ENCODE measurements at places on chromosomes 5 and 9. TPM values are rescaled to one million over a fixed set of nuclear protein-coding genes. Genes with fewer than 3 reads are reported as not detected.

POLR3G gene
- total RNA-seq = 15.1 TPM

- no peak overlapping the region for H3K4me3 ChIP-seq
- H3K27ac ChIP-seq = no peak overlapping the region
- DNase-seq = no peak
- H3K27me3 ChIP-seq = peaks cover 3% of the 10 kb centered on the region
- no peaks in the 10 kb centered on the region for H3K36me3 ChIP-seq
Measured at GRCh38 chr5:176670449-176670848, 23.2 kb downstream of the TSPAN17 start.

DNA sequence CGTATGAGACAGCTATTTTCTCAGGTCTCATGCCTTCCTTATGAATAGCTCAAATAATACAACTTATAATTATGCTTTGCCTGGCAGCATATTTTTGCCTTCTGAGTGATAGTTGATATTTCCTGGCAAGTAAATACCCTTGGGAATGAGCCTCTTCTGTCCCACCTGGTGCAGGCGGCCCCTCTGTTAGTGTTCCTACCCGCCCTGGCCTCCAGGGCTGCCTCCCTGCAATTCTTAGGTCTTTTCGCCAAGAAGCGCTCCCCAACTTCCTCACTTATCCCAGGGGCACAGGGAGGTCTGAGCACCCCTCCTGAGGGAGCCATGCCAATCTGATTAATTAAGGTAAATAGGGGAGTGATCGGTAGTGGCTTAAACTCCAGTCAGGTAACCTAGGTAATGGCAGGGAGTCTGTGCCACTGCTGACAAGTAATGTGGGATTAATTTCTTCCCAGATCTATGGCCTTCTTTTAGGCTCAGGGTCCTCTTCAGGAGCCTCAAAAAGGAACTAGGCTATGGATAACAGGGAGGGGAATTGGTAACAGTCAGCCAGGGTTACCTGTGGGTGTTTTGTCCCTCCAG is 81.5 kb downstream of the GALNT10 start:
- H3K27me3 ChIP-seq = no peaks in the 10 kb centered on the region
- H3K4me3 ChIP-seq = no peak overlapping the region
- H3K27ac ChIP-seq = peak overlapping the region; percentile 32

LURAP1L gene
- not detected for total RNA-seq

GRCh38 chr5:119218830-119219782 is 136.7 kb upstream of the TNFAIP8 start:
- DNase-seq = no peak
- no peaks in the 10 kb centered on the region for H3K27me3 ChIP-seq
- H3K27ac ChIP-seq = no peak overlapping the region
- H3K4me1 ChIP-seq = no peaks in the 10 kb centered on the region
- no peak overlapping the region for H3K4me3 ChIP-seq

FOXD4L5 gene
- total RNA-seq = not detected

- no peak overlapping the region for H3K4me3 ChIP-seq
- H3K27me3 ChIP-seq = no peaks in the 10 kb centered on the region
- no peak overlapping the region for H3K27ac ChIP-seq
- H3K4me1 ChIP-seq = peaks cover 18% of the 10 kb centered on the region
- no peaks in the 10 kb centered on the region for H3K36me3 ChIP-seq
Measured at GRCh38 chr9:34045903-34046302, 2.8 kb downstream of the UBAP2 start.

DNA sequence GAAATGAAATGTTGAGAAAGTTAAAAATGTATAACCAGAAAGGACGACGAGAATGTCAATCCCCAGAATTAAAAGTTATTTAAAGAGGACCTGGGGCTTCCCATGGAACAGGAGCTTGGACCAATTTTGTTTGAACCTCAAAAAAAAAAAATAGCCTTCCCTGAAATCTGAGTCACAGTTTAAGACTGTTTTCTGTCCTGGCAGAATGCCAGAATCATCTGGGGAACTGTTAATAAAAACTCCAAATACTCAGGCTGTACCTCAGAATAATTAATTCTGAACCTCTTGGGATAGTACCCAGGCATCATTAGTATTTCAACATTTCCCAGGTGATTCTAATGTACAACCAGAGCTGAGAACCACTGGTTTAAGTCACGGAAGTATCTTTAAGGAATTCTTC is 102.2 kb upstream of the SLCO6A1 start:
- peaks cover 7% of the 10 kb centered on the region for H3K4me1 ChIP-seq
- DNase-seq = no peak
- H3K36me3 ChIP-seq = no peaks in the 10 kb centered on the region
- no peak overlapping the region for H3K4me3 ChIP-seq
- no peak overlapping the region for H3K27ac ChIP-seq
- H3K27me3 ChIP-seq = no peaks in the 10 kb centered on the region

DNA sequence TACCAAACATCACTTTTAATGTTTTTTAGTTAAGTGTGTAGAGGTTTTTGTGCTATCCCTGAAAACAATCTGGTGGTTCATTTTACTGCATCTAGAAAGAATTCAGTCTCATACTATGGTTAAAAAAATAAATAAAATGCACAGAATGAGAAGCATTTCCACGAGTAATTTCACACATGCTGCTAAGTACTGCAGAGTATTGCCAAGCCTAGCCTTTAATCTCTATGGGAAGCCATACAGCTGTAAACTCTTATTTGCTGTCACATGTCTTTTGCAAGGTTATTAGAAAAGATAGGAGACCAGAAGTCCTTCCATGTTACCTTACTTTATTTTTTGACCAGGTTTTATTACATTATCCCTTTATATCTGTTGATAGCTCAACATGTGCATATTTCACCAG is 37.6 kb upstream of the MAN2A1 start:
- H3K27me3 ChIP-seq = no peaks in the 10 kb centered on the region
- H3K27ac ChIP-seq = no peak overlapping the region
- H3K4me3 ChIP-seq = no peak overlapping the region
- H3K4me1 ChIP-seq = peaks cover 11% of the 10 kb centered on the region
- no peak for DNase-seq
- no peaks in the 10 kb centered on the region for H3K36me3 ChIP-seq

DNA sequence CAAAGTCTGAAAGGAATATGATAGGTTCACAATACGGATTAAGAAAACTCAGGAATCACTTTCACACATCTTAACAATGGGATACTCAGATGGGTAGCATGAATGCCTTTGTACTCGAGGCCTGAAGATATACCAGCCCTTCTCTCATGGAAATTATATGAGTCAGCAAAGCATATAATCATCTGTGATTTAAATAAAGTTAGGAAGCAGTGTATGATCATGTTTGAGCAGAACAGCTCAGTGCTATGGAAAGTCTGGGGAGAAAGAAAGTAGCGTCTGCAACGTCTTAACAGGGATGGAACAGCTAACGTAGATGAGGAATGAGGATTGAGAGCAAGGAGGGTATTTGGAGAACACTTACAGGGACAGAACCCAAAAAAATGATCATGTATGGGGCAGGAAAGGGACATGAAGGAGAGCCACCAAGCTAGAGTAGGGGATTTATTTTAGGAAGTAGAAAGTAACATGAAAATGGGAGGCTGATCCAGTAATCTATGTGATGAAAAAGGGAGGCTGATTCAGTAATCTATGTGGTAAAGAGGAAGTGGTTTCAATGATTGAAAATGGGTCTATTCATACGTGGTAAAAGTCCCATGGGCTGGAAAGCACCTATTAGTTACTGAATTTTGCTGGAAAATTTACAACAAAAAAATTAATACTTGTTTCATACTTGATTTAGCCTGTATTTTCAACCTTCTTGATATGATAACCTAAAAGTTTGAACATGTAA is 85.9 kb downstream of the GNA14 start:
- H3K36me3 ChIP-seq = no peaks in the 10 kb centered on the region
- DNase-seq = no peak
- H3K4me1 ChIP-seq = no peaks in the 10 kb centered on the region
- no peak overlapping the region for H3K27ac ChIP-seq
- no peak overlapping the region for H3K4me3 ChIP-seq

IL3 gene
- total RNA-seq = 69.7 TPM

- no peaks in the 10 kb centered on the region for H3K4me1 ChIP-seq
- no peak overlapping the region for H3K4me3 ChIP-seq
- no peaks in the 10 kb centered on the region for H3K27me3 ChIP-seq
- no peaks in the 10 kb centered on the region for H3K36me3 ChIP-seq
- no peak for DNase-seq
Measured at GRCh38 chr5:124259017-124259416, 487.4 kb downstream of the ZNF608 start.

NSD1 gene
- 86.7 TPM for total RNA-seq

SURF6 gene
- total RNA-seq = 32.0 TPM

- no peaks in the 10 kb centered on the region for H3K27me3 ChIP-seq
Measured at GRCh38 chr9:136686534-136686793, 793 bp downstream of the AGPAT2 start.

NMUR2 gene
- total RNA-seq = not detected

DNA sequence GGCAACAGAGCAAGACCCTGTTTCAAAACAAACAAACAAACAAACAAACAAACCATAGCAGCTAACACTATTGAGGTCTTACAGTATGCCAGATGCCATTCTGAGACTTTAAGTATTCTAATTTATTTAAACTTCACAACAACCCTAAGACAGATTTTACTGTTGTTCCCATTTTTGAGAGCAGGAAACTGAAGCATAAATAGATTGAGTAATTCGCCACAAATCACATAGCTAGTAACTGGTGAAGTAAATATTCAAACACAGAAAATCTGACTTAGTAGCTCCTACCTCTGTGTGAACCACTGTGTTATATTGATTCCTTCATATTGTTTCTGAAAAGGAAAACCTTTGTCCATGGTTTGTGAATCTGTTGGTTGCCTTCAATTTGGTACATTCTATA is 98.4 kb downstream of the UNC13B start:
- H3K4me1 ChIP-seq = no peaks in the 10 kb centered on the region
- no peak for DNase-seq
- no peaks in the 10 kb centered on the region for H3K27me3 ChIP-seq
- no peak overlapping the region for H3K27ac ChIP-seq
